OCI-LY7 (cell line): ENCODE measurements at places on chromosomes 11 and 22.

GRCh38 chr22:27345691-27346090 lies 455.9 kb downstream of the MN1 start:
- no peak for DNase-seq

DNA sequence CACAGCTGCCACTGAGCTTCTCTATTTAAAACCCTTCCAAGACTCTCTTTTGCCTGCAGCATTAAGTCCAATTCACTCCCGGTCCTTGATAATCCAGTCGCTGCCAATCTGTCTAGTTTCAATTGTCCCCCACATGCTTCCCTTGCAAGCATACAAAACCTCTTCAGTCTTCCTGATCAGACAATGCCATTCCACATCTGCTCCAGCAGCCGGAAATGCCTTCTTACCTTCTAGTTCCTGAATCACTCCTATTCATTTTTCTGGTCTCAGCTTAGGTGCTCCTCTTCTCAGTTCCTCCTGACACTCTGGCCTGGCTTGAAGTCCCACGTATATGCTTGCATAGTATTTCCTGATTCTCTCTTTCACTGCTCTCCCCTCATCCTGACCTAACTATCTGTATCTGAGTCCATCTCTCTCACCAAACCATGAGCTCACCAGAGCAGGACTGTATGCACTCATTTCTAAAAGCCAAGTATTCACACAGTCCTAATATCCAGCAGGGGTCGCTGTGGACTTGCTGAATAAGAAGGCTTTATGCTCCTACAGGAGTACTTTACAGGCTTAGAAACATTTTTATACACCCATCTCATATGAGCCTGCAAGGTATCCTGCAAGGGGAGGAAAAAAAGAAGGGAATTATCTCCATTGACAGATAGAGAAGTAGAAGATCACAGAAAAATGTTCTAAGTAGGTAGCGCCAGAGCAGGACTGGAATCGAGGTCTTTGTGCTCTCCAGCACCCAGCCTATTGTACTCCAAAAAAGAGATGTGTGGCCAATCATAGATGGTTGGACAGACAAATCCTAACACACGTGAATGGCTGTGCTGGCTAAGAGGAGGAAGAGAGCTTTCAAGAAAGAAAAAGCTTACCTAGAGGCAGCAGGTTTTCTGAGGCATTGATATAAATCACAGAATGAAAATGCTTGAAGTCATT lies 19.2 kb downstream of the XRRA1 start:
- peak; percentile 91 for DNase-seq

GRCh38 chr11:128227466-128227865 lies 359.9 kb downstream of the ETS1 start:
- DNase-seq = no peak

- DNase-seq = peak; percentile 5
These were observed 497.2 kb downstream of the NTM start for GRCh38 chr11:131867457-131868257.

- no peak for DNase-seq
These were observed 16.9 kb downstream of the CCDC15 start for GRCh38 chr11:124970925-124971324.

- no peak for DNase-seq
These were observed 99.0 kb downstream of the BRD1 start for GRCh38 chr22:49728570-49729271.

DNA sequence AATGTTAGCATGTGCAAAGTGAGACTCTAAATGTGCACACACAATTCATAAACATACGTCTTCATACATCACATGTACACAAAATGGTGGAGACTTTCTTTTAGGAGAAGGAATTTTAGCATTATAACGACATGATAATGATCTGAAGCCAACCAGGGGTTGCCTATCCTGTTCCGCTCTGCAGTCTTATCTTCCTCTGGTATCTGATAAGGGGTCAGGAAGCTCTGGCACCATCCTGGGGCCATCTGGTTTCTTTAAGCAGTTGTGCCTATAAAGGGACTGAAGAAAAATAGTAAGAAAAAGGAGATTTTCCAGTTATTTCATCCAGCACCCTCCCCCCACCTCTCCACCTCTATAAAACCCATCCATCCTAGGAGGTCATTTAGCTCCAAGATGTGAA lies 5.8 kb upstream of the NUP50 start:
- DNase-seq = no peak

- no peak for DNase-seq
These were observed 43.2 kb downstream of the KIAA1671 start for GRCh38 chr22:24995649-24996180.

- no peak for DNase-seq
These were observed 5.1 kb upstream of the SMARCB1 start for GRCh38 chr22:23781511-23782183.

DNA sequence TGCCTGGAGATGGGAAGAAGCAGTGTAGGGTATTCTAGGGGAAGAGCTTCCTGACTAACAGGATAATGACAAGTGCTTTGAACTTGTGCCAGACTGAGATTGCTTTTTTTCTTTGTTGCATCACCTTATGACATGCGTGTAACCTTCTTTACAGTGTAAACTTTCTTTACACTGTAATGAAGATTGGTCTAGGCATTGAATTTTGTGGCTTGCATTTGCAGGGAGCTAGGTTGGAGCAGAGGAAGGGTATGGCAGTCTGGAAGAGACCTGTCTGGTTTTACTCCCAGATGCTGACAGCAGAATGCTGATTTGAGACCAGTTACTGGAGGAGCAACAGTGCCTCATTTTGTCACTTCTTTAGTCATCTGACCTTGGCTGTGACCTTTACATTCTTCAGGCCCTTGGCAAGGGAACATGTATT lies 5.6 kb downstream of the DDB2 start:
- DNase-seq = no peak

GRCh38 chr11:114017723-114018122 lies 41.8 kb upstream of the ZBTB16 start:
- DNase-seq = no peak

DNA sequence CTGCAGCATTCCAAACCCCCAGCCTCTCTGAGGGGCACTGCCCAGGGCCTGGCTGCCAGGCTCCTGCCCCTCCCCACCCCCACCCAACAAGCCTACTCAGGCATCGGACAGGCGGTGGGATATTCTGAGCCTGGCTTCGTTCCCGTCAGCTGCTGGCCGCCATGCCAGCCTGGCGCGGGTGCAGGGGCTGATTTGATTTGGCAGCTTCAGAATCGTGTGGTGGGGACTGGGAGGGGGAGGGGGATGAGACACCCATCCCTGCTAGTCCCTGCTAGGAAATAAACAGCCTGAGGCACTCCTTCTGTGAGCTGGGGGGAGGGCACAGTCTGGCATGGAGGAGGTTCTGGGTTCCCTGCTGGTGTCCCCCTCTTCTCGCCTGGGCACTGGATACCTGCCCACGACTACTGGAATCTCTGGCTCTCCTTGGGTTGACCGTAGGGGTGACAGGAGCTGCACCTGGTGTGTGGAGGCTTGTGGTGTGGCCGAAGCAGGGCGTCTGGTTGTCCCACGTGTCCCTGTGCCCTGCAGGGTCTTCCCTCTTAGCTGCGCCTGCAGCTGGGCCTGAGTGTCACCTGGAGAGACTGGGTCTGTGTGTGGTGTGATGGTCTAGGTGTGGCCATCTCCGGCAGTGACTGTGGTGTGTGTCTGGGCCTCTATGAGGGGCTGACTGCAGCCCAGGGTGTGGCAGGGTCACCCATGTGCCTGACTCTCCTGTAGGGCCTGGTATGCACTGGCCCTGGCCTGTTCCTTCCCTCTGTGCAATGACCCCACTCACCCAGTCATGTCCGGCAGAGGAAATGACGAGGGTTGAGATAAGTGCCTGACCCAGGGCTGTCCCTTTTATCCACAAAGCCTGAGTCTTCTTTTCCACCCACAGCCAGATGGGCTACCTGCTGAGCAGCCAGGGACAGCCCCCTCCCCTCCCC lies 42.2 kb downstream of the PDE2A start:
- DNase-seq = no peak

- DNase-seq = no peak
These were observed 1397.3 kb upstream of the TENM4 start for GRCh38 chr11:80838153-80838552.

GRCh38 chr11:8068605-8069221 lies 12.3 kb upstream of the TUB start:
- DNase-seq = no peak

GRCh38 chr11:20013346-20014066 lies 146.8 kb downstream of the DBX1 start:
- DNase-seq = no peak

- no peak for DNase-seq
These were observed 55.2 kb upstream of the RPS13 start for GRCh38 chr11:17132654-17133053.

DNA sequence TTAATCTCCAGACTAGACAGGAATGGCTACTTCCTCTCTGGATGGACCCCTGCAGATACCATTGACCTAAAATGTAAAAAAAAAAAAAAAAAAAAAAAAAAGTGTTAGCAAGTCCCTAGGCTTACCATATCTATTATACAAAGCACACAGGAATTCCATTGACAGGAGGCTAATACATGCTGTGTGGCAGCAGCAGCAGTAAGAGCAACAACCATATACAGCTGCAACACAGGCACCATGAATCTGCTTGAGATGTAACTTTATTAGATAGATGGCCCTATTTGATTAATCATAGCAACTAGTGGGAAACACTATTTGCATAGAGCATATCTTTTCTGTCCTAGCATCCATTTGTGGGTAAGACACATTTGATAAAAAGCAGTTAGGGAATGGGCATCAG lies 1447.1 kb downstream of the FAM181B start:
- DNase-seq = no peak

- DNase-seq = no peak
These were observed 680.0 kb downstream of the BRD1 start for GRCh38 chr22:49147617-49148175.

- no peak for DNase-seq
These were observed 635 bp downstream of the C11orf21 start for GRCh38 chr11:2300936-2301630.

GRCh38 chr11:76329983-76330382 lies 50.9 kb downstream of the THAP12 start:
- DNase-seq = no peak

DNA sequence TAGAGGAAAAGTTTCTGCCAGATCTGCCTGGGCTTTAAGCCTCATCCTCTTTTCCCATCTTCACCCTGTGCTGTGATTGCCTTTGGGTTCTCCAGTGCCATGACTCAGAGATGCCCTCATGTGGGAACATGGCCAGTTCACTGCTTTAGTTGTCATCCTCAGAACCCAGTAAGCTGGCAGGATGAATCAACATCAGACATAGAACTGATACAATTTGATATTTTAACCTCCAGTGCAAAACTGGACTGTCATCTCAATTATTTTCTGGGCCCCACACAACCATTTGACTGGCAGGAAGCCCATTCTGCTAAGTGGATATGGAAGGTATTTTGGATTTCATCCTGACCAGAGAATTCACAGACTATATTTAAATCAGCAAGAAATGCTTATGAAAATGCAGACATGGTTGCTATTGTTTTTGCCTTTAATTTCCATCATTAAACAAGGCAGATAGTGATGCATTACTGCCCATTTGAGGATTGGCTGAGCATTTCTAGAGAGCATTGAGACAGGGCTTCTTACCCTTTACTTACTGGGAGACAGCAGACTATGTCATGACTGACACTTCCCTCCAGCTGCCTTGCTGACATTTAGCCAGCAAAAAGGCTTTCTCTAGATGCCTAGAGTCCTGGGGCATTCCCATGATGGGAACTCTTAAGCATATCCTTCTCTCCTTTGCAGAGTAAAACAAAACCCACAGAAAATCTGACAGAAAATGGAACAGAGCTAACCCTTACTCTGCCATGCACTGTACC lies 327.1 kb upstream of the MTNR1B start:
- DNase-seq = no peak

DNA sequence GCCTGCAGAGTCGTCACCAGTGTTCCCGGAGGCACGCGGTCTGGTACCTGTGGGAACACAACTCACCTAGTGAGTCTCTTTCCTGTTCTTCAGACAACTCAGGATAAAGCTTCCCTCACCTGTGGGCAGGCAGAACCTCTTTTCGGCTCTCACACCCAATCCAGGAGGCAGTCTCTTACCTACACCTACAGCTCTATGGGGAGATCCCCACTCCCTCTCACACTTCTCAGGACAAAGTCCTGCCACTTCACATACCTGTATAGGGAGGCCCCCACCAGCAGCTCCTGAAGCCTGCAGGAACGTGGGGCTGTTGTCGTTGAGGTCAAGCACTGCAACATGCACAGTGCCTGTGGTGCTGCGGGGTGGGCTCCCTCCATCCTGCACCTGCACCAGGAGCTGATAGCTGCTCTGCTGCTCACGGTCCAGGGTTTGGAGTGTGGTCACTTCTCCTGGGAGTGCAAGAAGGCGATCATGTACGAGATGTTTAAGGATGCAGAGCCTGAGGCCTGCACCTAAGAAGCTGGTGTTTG lies 12.2 kb upstream of the TPP1 start:
- no peak for DNase-seq

DNA sequence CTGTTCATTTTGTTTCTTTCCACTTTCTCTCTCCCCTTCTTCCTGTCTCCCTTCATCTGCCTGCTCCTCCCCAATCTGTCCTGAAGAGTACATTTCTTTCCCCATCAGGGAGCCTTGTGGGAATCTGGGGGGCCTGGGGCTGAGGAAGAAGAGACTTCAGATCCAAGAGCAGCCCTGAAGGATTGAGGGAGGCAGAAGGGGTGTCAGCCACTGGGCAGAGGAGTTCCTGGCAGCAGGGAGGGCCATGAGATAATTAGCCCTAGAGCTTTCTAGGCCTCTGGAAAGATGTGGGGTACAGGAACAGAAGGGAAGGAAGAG lies 24.4 kb upstream of the OAF start:
- no peak for DNase-seq

DNA sequence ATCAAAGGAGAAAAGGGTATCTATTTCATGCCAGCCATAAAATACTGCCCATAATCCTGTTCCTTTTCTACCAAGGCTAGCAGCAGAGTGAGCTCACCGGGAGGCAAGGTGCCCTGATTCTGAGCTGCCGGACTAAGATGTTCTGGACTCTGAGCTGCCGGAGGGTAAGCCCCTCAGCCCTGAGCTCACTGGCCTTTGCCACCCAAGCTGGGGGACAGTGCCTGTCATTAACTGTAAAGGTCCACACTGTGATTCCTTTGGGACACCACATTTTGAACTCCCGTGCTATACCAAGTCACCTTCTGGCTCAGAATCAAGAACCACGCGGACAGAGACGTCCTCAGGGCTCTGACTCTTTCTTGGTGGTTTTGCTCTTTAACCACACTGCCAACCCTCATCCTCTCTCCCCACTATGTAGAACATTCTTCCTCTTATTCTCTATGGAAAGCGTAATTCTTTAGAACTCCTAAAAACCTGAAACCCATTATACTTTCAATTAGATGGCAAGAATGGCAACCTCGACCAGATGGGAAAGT lies 88.4 kb upstream of the BID start:
- DNase-seq = no peak
